LHCN-M2 (cell line): ENCODE measurements at places on chromosomes 12 and 14.

GRCh38 chr14:76927971-76928700 lies 100.4 kb downstream of the IRF2BPL start:
- DNase-seq: no peak

DNA sequence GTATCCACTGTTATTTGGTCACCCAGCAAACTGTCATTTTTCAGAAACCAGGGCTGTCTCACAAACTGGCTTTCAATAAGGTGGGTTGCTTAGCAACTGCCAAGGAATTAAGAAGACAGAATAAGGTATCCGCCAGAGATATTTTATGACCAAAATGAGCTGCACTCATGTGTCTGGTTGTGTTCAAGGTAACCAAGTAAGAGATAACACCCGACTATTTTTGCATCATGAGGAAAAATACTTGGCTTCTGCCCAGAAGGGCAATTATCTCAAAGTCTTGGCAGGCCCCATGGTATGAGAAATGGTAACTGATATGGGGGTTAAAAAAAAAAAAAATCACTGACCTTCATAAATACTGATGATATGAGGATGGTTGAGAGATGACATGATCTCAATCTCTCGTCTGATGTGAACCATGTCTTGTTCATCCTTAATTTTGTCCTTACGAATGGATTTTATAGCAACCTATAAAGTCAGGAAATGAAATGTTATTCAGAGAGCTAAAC lies 32.6 kb downstream of the NUAK1 start:
- no peak for DNase-seq

GRCh38 chr14:60915781-60916180 lies 65.1 kb downstream of the TRMT5 start:
- DNase-seq: no peak

- peak; percentile 94 for DNase-seq
Observed at GRCh38 chr12:26239122-26239851, 43.9 kb downstream of the SSPN start.
